ENCODE measurements at places on chromosomes 11 and 22.

- no peak for DNase-seq
Observed at GRCh38 chr22:50175191-50175461, 4.6 kb downstream of the PANX2 start.

DNA sequence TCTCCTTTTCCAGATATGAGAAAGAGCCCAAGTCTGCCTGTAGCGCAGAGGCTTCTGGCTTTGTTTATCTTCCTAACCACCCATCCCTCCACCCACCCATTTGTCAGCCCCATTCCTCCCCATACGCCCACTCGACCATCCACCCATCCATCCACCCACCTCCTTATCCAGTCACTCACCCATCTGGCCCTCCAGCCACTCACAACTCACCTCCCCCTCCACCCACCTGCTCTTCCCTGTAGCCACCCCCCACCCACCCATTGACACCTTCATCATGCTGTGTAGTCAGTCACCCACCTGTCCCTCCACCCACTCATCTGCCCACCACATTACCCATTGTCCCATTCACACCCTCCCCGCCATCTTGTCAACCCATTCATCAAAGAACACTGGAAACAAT, 5.5 kb downstream of the CST6 start:
- no peak for DNase-seq

DNA sequence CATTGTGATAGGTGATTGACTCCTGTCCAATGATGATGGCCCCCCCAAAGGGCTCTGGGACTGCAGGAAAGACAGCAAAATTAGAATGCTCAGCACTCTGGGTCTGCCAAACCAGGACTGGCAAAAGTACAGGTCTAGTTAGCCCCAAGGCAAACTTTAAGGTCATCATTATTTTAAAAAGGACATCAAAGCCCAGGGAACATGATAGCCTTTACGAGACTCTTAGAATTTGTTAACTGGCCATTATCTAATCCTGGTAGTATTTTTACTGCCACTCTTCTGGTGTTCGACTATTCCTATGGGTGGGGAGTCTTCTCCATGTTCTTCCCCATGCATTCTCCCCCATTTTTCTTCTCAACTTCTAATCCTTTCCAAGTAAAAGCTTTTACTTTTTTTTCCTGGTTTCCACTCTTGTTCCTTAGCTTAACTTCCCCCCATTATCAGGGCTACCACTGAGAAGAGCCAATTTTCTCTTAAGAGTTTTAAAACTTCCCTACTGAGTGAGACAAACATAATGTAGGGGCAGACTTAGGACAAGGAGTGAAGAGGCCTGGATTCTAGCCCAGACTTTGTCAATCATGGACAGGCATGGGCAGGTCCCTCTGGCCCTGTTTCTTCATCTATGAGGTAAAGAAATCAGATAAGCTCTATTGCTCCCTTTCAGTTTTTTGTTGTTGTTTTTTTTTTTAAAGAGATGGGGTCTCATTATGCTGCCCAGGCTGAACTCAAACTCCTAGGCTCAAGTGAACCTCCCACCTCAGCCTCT, 7.1 kb downstream of the DDB1 start:
- DNase-seq: no peak

DNA sequence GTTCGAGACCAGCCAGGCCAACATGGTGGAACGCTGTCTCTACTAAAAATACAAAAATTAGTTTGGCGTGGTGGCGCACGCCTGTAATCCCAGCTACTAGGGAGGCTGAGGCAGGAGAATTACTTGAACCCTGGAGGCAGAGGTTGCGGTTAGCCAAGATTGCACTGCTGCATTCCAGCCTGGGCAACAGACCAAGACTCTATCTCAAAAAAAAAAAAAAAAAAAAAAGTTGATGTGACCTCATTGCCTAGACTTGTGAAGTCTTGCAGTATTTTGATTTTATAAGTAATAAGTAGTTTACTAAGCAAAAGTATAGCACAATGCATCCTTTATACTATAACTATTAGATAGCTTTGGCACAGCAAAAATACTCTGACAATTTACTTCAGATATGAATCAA, 9.9 kb upstream of the CUL5 start:
- no peak for DNase-seq

DNA sequence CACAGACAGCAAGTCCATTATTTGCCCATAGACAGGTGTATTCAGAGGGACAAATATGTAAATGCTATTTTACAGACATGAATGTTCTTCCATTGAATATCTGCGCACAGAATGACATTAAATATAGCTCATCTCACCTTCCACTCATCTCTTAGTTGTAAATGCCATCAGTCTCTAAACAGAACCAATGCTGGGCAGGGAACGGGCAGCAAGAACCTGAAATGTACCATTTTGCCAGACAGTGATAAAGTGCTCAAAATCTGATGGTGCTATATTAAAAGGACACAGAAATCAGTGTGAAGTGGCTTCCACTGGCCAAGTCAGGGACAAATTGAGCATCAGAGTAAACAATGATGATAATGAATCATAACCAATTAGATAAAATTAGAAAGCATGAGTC, 10.0 kb upstream of the OR8B4 start:
- DNase-seq: no peak

GRCh38 chr11:4076774-4077173, 17.8 kb upstream of the RRM1 start:
- DNase-seq: no peak
